ENCODE measurements at places on chromosomes 6 and 20.

GRCh38 chr6:85948481-85948880, 305.8 kb upstream of the SYNCRIP start:
- DNase-seq = no peak

DNA sequence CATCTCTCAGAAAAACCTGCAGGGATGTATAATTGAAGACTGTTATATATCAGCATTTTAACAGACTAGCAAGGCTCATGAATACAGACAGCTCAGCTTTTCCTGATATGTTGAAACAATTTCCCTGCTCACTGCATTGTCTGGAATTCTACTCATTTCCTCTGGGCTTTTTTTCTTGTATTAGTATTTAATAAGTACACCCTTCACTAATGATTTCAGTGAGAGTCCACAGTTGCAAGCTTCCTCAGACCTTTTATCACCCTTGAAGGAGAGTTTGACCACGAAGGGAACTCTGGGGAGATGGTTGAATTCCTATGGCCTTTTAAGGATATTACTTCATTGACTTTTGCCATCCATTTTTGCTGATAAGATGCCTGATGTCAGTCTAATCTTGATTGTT, 248.7 kb downstream of the ADGB start:
- DNase-seq = no peak

- no peak for DNase-seq
These were observed 173.9 kb upstream of the TFAP2D start for GRCh38 chr6:50539447-50539846.

GRCh38 chr6:154882107-154882506, 113.0 kb upstream of the TIAM2 start:
- no peak for DNase-seq

GRCh38 chr6:131950767-131951575, at the start of gene CCN2:
Gene CCN2 (minus strand): TSS chr6:131951372. CDS start chr6:131951172, 200 bp downstream.
- DNase-seq = no peak
